ENCODE measurements at places on chromosomes 2 and 18. TPM values are rescaled to one million over a fixed set of nuclear protein-coding genes. Genes with fewer than 3 reads are reported as not detected.

DNA sequence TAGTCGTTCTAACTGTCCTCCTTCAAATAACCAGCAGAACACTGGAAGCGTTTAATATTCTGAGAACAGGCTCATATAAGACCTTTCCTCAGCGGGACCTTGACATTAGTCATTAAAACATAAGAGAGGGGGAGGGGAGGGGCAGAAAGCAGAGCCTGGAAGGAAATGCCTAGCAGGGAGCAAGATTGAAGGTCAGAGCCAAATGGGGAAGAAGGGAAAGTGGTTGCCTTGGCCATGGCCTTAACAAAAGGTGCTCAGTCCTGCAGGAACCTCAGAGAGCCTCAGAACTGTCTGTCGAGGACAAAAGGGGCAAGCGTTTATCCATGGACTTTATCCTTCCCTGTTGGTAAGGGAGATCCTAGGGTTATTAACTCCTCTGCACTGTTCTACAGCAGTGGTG is 856 bp upstream of the PLA2R1 start:
- no peak for DNase-seq

Gene RGPD8
- 55.9 TPM for total RNA-seq

- no peak for DNase-seq
Observed at GRCh38 chr2:45755585-45756335, 104.3 kb downstream of the PRKCE start.

GRCh38 chr2:55236992-55237543 is 4.6 kb downstream of the RPS27A start:
- no peak for DNase-seq

Gene KATNAL2
- 4.4 TPM for total RNA-seq

- no peak for DNase-seq
Observed at GRCh38 chr2:107807988-107808387, 18.7 kb upstream of the RGPD4 start.

GRCh38 chr2:105450471-105450870 is 51.6 kb upstream of the FHL2 start:
- no peak for DNase-seq

Gene COL3A1
- 20,765 TPM for total RNA-seq

DNA sequence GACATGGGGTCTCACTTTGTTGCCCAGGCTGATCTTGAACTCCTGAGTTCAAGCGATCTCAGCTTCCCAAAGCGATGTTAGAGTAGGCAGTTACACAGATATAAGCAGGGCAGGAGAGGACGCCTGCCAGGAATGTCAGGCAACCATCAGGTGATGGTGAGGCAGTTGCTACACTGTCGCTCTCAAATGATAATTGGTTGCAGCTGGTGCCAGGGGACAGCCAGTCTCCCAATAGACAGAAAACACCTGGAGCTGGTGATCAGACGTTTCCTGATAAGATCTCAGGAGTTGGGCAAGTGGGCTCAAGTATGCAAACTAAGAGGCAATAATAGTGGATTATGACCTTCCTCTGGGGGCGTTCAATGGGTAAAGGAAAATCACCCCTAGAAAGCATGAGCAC is 163.1 kb upstream of the RGPD4 start:
- DNase-seq, result no peak

GRCh38 chr2:143936538-143936847 is 583.4 kb downstream of the ZEB2 start:
- no peak for DNase-seq

DNA sequence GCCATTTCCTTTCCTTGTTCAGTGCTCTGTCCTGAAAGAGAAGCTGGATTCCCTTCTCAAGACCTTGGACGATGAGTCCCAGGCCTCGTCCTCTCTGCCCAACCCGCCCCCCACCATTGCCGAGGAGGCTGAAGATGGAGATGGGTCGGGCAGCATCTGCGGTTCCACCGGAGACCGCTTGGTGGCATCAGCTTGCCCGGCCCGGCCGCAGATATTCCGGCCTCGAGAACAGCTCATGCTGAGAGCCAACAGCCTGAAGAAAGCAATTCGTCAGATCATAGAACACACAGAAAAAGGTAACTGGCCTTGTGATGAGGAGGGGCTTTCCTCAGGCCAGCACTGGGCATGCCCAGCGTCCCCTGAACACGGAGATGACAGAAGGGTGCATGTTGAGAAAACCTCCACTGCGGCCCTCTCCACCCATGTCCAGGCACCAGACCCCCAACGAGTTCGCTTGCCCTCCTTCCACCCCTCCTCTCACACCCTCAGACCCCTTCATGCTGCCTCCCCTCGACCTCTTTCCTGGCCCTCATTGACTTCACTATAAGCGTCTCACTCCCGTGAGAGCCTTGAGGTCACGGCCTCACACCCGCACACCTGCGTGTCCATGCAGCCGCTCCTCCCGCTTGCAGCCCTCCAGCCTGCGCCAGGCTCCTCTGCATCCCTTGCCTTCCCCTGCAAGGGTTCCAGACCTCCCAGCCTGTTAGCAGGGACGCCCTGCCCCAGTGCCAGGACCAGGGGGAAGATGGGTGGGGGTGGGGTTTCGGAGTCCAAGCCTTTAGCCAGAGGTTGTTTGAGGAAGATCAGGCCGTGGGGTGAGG is 95.0 kb downstream of the DGKD start:
- DNase-seq, result no peak

GRCh38 chr2:224937887-224938286 is 104.4 kb downstream of the DOCK10 start:
- no peak for DNase-seq

Gene PAX8
- total RNA-seq, result 0.26 TPM

DNA sequence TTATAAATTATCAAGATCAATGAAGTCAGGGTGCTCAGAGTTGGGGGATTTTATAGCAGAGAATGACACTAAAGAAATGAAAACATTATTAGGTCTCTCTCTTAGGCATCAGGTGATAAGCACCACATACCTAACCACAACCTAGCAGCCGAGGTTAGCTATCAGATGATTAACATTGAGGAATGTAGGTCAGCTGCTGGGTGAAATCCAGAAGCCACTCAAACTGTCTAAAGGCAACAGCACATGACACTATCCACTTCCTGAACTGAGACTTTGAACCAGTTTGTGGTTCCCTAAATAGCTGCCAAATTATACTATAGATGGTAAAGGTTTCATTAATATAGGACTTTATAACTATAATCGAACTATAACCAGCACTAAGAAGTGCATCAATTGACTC is 4.7 kb downstream of the EPG5 start:
- DNase-seq, result no peak

Gene DAW1
- total RNA-seq, result 0.16 TPM

GRCh38 chr2:45029215-45029614 is 20.0 kb upstream of the SIX2 start:
- no peak for DNase-seq

Gene TBC1D8
- 19.0 TPM for total RNA-seq

Gene CCDC93
- total RNA-seq, result 31.0 TPM

Gene RSAD2
- 11.1 TPM for total RNA-seq

GRCh38 chr18:11009869-11010268 is 139.5 kb downstream of the PIEZO2 start:
- no peak for DNase-seq

- DNase-seq, result no peak
Observed at GRCh38 chr2:88006912-88007439, 9.4 kb downstream of the RNU2-63P start.

DNA sequence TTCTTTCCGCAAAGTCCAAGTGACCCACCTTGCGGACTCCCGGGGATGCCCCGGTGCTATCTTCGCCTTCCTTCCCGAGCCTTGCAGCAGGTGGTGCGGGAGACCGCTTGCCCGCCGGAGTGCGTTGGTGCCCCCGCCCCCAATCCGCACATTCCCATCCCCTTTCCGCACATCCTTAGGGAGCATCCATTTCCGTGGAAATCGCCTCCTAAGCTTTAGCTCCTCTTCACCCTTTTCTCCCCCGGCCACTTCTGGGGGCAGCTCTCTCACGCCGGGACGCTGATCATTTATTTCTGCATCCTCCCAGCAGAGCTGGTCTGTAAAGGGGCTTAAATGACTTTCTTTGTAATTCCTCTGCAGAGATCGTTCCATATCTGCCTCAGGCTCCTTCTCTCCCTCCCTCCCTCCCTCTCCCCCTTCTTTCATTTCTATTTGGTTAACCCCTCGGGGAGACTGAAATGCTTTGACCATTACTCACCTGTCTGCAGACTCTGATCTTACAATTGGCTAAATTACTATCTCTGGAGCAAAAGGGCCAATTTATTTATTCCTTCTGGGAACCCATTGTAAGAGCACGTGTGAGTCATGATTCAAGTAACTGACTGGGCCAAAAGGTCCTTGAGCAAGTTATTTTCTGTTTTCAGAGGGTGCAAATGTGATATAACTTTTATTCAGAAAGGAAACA is 1.3 kb upstream of the LYPD1 start:
- no peak for DNase-seq

Gene AKAIN1
- not detected for total RNA-seq

GRCh38 chr18:961644-962355 is 57.1 kb downstream of the ADCYAP1 start:
- no peak for DNase-seq

- no peak for DNase-seq
Observed at GRCh38 chr2:143575340-143575739, 446.1 kb downstream of the ARHGAP15 start.

DNA sequence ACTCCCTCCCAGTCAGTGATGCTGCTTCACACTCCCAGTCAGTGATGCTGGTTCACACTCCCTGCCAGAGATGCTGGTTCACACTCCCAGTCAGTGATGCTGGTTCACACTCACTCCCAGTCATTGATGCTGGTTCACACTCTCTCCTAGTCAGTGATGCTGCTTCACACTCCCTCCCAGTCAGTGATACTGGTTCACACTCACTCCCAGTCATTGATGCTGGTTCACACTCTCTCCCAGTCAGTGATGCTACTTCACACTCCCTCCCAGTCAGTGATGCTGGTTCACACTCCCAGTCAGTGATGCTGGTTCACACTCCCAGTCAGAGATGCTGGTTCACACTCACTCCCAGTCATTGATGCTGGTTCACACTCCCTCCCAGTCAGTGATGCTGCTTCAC is 34.3 kb upstream of the KCNG2 start:
- no peak for DNase-seq

- DNase-seq, result no peak
Observed at GRCh38 chr2:37283207-37283606, 41.4 kb downstream of the PRKD3 start.

- DNase-seq, result no peak
Observed at GRCh38 chr2:126808929-126809328, 89.8 kb upstream of the TEX51 start.

DNA sequence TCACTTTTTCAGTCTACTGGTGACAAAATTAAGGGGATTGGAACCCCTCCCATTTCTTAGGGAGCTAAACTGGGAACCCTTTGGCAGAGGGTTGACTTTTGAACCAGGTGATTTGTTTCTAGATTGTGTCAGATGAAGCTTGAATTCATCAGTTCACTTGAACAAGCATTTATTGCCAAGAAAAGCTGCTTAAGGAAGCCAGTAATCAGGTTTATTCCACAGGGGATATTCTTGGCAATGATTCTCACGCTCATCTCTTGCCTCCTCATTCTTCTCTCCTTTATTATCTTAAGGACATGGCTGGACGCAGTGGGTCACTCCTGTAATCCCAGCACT is 101.0 kb downstream of the ALPK2 start:
- no peak for DNase-seq

GRCh38 chr2:211981451-211981850 is 557.2 kb downstream of the ERBB4 start:
- DNase-seq, result no peak

Gene CCDC178
- total RNA-seq, result 3.1 TPM

Gene CPLX4
- total RNA-seq, result not detected

- DNase-seq, result no peak
Observed at GRCh38 chr18:27461957-27462356, 276.8 kb upstream of the CHST9 start.

- no peak for DNase-seq
Observed at GRCh38 chr2:47628904-47629303, 154.0 kb upstream of the MSH6 start.

GRCh38 chr18:5461041-5461440 is 82.8 kb downstream of the EPB41L3 start:
- DNase-seq, result no peak

- DNase-seq, result no peak
Observed at GRCh38 chr2:111246620-111247061, 125.9 kb downstream of the BCL2L11 start.

Gene LYG2
- not detected for total RNA-seq

- no peak for DNase-seq
Observed at GRCh38 chr18:7711495-7711894, 144.4 kb downstream of the PTPRM start.

Gene SKA1
- 11.5 TPM for total RNA-seq

Gene SPDYA
- total RNA-seq, result 7.1 TPM

DNA sequence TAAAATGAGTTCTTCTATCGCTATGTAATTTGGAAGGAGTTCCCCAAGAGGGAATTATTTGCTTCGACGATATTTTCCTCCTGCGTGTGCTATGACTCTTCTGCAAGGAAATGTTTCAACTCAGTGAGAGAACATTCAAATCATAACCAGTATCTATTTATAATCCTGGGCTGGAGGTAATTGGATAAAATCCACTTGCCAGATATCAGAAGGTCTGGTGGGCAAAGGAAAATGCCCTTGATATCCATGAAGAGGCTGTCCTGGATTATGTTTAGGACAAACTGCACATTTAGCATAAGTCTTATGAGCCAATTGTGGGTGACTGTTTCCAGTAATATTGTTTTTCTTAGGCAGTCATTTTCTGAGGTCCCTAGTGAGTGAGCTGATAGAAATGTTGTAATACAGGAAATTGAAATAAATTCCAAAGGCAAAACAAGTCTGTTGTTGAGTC is 17.7 kb downstream of the RPIA start:
- DNase-seq, result no peak

DNA sequence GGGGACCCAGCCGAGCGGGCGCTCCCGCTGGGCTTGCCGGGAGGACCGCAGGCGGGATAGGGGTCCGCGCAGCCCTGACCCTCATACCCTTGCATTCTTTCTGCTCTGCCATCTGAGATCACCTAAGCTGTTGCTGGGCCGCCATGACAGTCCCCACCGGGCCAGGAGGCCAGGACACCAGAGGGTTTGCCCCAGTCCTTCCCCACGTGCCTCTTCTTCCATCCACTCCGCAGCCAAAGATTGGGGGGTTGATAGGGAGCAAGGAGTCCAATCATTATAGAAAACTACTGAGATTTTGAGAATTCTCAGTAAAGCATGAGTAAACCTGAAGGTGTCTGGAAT is 453 bp upstream of the GRB14 start:
- no peak for DNase-seq

DNA sequence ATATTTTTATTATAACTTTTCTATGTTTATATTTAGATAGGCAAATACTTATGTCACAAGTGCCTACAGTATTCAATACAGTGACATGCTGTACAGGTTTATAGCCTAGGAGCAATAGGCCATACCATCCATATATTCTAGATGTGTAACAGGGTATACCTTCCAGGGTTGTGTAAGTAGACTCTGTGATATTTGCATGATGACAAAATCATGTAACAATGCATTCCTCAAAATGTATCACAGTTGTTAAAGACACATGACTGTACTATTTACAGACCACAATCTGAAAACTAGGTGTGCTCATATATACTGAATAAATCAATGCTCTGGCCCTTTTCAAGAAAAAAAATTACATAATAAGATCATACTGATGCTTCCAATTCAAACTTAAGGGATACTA is 433.2 kb upstream of the RGPD4 start:
- DNase-seq, result no peak

Measured in urinary bladder (tissue), 4 donors.